ENCODE measurements at places on chromosomes 5 and 9.

GRCh38 chr5:144267961-144268513 is 97.4 kb downstream of the KCTD16 start:
- DNase-seq, result no peak

DNA sequence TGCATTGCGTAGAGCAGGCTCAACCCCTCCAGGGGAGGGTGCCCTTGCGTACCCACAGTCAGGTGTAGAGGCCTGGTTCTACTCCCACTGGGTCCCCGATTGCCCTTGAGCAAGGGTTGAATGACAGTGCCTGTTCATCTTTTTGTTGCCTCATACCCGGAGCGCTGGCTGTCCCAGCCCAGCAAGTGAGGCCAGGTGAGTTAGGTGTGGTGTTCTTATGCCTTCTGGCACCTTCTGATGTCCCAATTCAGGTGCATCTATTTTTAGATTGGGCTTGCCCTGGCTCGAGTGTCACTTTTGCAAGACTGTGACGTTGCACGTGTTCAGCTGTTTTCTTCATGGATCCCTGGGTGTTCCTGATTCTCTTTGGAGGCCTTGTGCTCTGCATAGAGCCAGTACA is 257.8 kb downstream of the GOLPH3 start:
- DNase-seq, result no peak

DNA sequence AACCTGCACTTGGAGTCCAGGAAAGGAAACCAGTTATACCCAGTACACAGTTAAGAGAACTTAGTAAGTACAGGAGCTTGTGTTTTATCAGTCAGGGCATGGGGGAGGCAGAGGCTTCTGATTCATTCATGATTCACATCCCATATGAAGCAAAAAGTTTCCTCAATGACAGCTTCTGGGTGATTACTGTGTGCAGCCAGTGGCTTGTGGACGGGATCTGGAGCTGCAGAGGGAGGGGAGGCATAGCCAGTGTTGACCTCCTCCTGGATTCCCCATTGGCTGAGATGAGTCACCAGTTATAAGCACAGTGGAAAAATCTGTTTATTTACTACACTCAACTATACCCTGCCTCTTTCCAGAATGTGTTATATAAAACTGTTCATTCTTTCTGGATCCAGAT is 17.7 kb downstream of the IL31RA start:
- DNase-seq, result peak; percentile 40

DNA sequence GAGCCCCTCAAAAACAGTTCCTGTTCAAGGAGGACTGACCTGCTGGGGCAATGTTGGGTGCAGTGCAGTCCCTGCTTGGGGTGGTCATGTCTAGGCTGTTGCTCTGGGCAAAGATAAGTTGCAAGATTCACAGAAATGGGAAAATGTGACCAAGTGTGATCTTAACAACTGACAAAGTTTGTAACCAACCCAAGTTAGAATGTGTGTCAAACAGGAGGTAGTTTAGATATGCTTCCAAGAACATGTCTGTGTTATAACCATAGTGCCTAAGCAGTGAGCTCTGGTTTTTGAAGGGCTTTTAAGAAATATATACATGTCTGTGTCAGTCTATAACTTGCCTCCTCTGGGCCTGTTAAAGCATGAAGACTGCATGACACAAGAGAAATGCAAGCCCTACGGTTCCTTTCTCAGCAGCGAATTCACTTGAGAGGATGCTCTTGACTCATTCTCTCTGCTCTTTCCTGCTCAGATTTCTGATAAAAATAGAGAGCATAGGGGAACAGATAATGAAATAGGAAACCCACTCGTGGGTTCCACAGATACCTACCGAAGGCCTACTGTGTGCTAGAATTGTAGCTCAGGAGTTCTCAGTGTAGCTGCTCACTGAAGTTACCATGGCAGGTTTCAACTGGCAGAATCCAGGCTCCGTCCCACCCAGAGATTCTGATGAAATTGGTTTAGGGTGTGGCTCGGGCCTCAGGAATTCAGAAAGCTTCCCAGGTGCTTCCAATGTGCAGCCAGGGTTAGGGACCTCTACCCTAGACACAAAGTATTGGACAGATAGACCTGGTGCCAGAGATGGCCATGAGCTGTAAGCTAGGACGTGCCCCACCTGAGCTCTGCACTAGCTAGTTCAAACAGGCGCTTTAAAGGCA is 52.4 kb downstream of the ARHGEF37 start:
- DNase-seq, result no peak

- no peak for DNase-seq
These were observed 69.5 kb upstream of the HSPB3 start for GRCh38 chr5:54385994-54386393.

- no peak for DNase-seq
These were observed 199.9 kb downstream of the EBF1 start for GRCh38 chr5:158899792-158900191.

DNA sequence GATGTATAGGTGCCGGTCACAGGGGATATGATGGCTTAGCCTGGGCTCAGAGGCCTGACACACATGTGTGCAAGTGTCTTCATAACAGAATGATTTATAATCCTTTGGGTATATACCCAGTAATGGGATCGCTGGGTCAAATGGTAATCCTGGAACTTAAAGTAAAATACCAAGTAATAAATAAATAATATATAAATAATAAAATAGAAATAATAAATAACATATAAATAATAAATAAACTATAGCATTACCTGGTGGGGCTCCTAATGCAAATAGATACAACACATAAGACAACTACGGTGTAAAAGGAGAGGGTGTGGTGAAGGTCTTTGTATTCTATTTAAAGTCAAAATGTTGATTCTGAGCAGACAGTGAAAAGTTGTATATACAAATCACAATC is 68.5 kb upstream of the GFPT2 start:
- no peak for DNase-seq

DNA sequence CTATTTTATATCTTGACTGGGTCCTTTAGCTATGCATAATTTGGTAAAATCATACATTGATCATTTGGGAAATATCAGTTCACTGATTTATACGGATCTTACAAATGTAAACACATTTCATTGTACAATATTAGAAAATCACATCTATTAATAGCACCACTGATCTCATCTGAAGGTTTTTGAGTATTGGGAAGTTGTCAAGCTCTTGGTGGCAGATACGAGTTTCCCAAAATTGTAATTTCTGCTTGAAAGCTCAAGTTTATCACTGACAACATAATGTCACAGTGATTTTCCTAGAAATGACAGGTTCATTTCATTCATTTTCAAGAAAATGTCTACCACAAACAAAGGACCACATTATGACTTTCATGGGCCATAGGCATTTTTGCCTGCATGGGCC is 3.0 kb upstream of the MACROH2A1 start:
- no peak for DNase-seq

- no peak for DNase-seq
These were observed 44.3 kb downstream of the SLC28A3 start for GRCh38 chr9:84296146-84296843.

- no peak for DNase-seq
These were observed 179.0 kb downstream of the EBF1 start for GRCh38 chr5:158920736-158921135.

All from activated CD8-positive, alpha-beta memory T cell treated with anti-CD3 and anti-CD28 coated beads for 48 hours (primary cell).